AG04450 (cell line): ENCODE measurements at places on chromosomes 11 and 22.

DNA sequence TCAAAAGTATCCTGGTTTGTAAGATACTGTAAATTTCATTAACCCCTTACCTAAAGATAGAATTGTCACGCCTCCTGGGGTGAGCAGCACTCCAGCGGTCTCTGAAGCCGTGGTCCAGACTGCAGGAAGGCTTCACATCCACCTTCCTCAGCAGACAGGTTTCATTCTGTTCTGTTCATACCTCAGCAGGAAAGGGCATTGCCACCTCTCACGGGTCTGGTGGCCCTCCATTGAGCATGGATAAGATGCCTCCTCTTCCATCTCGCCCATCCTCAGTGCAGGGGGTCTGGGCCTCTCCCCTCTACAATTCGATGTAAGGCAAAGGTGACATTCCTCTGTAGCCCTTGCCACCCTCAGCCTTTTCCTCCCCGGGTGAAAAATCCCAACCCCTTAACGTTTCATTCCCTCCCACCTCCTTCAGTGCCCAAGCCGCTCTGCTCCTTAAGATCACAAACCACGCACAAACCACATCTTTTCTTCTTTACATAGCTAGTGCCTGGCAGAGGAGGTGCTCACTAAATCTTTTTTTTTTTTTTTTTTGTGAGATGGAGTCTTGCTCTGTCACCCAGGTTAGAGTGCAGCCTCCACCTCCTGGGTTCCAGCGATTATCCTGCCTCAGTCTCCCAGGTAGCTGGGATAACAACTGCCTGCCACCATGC, 28.5 kb downstream of the RPUSD4 start:
- no peak for DNase-seq

DNA sequence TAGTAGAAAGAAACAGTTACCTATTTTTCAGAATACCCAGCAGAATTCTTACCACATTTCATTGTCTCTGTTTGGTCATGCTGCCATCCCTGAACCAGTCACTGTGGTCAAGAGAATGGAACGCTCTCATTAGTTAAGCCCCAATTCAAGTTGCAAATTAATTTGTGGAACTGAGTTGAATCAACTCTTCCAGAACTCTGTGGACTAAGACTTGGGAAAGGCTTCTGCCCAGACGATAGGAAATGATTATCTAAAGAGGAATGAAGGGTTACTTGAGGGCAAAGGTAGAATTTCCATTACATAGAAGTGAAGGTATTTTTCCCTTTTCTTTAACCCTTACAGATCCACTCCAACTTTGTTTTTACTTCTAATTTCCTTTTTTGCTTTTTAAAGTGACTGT, 286.4 kb downstream of the DYNC2H1 start:
- DNase-seq = no peak

GRCh38 chr11:29634244-29634643, 382.6 kb downstream of the KCNA4 start:
- DNase-seq = no peak

DNA sequence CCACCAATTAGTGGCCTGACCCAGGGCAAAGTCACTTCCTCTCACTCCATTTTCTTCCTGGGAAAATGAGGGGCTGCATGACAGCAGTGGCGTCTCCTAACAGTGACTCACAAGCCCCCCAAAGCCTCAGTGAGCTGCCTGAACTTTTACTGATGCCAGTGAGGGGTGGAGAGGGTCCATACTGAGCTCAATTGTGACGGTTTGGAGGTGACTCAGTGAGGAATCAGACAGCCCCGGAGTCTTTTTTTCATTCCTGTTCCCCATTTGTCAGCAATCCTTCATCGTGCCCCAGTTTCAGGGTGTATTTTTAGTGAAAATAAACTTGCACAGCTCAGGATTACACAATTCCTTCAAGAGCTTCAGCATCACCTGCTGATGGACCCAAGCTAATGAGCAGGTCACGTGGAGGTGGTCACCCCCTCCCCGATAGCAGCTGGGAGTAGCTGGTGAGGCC, 30.1 kb upstream of the RASD2 start:
- DNase-seq = no peak

DNA sequence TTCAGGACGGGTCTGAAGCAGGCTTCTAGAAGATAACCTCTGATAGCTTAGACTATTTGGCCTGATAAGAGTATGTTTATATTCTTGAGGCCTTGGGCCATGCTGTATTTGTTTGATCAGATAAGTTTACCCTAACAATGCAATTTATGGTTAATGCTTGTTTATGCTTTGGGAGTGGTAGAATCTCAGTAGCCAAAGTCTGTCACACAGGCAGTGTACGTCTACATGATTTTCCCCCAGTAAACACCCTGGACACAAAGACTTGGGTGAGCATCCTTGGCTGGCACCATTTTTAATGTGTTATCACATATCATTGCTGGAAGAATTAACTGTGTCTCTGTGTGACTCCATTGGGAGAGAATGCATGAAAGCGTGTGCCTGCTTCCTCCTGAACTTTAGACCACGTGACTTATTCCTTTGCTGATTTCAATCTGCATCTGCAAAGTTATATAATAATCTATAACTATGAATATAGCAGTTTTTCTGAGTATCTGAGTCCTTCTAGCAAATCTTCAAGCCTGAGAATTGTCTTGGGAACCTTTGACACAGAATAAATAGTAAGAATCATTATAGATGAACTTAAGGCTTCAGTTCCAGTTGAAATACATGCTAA, 172.4 kb downstream of the CASP12 start:
- DNase-seq = no peak
